Inflammatory macrophage (primary cell): ENCODE measurements at places on chromosomes 12 and 14.

GRCh38 chr12:52139579-52140062, 52.2 kb downstream of the KRT80 start:
- DNase-seq: no peak

GRCh38 chr14:84490081-84490480, 1039.9 kb upstream of the FLRT2 start:
- DNase-seq: no peak

GRCh38 chr12:19548834-19549233, 109.5 kb downstream of the AEBP2 start:
- DNase-seq: no peak

DNA sequence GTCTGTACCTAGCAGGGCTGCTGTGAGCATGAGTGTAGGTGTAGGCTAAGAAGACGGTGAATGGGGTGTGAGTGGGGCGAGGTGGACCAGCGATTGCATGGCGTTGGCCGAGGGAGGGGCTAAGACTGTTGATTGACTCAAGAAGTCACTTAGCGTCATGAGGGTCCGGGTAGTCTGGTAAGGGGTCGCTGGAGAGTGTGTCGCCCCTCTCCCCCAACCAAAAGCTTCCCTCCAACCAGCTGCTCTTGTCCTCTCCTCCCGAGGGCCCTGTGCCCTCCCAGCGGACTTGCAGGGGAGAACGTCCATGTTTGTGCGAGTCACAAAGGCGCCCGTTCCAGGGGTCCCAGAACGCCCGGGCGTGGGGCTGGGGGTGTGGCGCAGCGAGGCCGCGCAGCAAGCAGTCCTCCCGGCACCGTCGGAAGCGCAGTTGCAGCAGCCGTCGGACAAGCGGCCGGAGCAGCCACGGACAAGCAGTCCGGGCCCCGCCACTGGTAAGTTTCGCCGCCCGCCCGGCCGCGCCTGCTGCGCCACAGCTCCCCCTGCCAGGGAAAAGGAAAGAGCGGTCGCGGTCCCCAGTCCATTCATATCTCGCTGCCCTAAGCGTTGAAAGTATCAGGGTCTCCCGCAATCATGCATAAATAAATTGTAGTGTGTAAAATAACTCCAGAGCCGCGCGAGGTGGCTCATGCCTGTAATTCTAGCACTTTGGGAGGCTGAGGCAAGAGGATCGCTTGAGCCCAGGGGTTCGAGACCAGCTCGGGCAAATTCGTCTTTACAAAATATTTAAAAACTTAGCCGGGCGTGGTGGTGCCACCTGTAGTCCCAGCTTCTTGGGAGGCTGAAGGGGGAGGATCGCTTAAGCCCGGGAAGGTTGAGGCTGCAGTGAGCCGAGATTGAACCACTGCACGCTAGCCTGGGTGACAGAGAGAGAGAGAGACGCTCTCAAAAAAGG, at the start of gene CCDC63:
TSS of gene CCDC63 (plus strand) at position 373 of the 952 bp plus-strand sequence. CDS start 5,968 bp downstream, outside the sequence.
- DNase-seq: peak; percentile 64

DNA sequence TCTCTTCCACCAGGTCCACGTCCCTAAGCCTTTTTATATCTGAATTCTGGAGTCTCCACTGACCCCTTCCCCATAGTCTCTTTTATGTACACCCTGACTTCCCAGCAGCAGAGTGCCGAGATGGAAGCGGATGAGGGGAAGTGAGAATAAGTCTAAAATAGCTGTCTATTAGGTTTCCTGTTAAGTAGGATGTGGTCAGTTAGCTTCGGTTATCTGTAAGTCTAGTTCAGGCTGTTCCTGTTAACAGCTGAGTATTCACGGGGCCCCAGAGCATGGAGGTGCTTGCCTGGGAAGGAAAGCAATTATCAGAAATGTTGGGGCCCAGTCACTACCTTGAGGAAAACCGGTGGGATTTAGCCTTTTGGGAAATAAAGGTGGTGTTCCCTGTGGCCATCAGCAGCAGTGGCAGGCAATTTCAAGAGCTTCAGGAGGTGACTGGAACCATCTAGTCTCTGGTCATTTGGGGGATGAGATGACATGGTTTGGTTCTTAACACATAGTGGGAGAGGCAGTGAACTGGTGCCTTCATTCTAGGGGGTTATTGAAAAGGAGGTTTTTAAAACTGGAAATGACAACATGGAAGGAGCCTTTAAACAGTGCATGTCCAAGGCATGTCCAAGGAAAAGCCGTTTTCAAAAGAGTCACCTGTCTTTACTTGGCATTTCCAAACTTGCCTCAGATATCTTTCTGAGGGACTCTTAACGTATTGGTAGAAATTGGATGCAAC, 21.8 kb downstream of the CHST11 start:
- DNase-seq: peak; percentile 62

DNA sequence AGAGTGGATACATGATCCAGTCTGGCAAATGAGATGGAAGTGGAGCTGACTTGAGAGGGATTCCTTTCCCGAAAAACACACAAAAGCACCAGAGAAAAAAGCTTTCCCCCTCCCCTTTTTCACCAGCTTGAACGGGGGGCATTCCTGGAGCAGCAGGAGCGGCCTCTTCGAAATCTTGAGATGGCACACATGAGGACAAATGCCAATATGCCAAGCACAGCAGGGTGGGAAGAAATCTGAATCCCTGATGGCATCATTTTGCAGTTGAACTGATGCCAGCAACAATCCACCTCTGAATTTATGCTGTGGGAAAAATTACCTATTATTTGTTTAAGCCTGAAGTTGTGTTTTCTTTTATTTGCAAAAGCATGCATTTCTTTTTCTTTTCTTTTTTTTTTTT, 29.7 kb upstream of the BICD1 start:
- no peak for DNase-seq

- no peak for DNase-seq
Observed at GRCh38 chr12:122669397-122670070, 33.6 kb downstream of the HCAR2 start.

DNA sequence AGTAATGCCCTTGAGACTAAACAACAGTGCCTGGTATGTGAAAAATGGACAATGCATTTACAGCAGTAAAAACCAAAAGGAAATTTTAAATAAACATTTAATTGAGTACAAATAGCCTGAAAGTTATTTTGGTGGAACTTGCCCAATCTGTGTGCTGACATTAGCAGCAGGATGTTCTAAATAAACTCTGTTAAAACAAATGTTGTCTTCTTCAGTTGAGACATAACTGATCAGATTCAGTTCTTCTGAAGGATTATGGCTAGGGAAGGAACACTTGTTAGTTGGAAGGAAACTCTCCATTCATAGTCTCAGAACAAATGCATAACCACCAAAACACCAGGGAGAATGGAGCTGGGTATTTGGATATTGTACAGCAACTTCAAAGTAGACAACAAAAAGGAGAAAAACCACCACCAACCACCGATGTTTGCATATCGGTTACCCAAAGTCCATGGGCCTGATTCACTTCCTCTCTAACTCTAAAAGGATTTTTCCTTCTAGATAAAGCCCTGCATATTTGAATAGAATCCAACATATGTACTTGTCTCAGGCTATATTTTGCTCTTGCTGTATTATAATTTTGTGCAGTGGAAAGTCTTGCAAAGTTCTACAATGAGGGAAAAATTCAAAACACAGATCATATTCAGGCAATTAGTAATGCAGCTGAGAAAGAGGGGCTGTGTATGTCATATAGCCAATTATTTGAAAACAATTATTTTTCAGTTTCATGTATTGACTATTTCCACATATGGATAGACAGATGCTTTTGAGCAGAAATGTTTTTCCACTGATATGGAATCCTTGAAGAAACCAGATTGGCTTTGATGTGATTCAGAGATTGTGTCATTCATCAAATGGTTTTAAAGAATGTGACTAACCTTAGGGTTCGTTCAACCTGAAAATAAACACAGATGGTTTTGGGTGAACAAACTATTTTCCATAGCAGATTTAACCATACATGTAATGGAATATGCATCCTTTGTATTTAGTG, 152.2 kb upstream of the BMP4 start:
- DNase-seq: no peak

GRCh38 chr12:10673659-10674384, at the start of gene STYK1:
Gene STYK1, minus strand, starts transcription at chr12:10674052. Its CDS starts 39,434 bp downstream, at chr12:10634618.
- DNase-seq: peak; percentile 31

GRCh38 chr12:21987755-21988154, 46.5 kb upstream of the ABCC9 start:
- DNase-seq: no peak

DNA sequence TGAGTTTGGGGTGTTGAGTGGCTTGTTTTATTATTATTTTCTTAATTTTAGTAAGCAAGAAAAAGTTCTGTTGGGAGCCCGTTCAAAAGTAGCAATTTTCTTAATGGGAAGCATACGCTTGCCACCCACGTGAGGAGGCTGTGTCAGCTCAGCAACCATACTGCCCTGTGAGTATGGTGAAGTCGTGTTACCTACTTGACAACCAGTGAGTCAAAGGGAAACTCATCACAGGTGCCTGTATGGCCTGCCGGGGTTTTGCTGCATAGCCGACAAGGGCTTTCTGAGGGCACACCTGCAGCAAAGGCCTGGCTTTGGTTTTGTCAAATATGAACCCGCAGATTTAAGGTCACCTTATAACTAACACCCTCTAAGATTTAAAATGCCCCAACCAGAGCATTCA, 31.1 kb downstream of the PITPNM2 start:
- DNase-seq: no peak

- DNase-seq: peak; percentile 38
Observed at GRCh38 chr12:92431146-92431545, 271.6 kb upstream of the PLEKHG7 start.

- no peak for DNase-seq
Observed at GRCh38 chr12:47829584-47829983, 9.9 kb upstream of the HDAC7 start.

DNA sequence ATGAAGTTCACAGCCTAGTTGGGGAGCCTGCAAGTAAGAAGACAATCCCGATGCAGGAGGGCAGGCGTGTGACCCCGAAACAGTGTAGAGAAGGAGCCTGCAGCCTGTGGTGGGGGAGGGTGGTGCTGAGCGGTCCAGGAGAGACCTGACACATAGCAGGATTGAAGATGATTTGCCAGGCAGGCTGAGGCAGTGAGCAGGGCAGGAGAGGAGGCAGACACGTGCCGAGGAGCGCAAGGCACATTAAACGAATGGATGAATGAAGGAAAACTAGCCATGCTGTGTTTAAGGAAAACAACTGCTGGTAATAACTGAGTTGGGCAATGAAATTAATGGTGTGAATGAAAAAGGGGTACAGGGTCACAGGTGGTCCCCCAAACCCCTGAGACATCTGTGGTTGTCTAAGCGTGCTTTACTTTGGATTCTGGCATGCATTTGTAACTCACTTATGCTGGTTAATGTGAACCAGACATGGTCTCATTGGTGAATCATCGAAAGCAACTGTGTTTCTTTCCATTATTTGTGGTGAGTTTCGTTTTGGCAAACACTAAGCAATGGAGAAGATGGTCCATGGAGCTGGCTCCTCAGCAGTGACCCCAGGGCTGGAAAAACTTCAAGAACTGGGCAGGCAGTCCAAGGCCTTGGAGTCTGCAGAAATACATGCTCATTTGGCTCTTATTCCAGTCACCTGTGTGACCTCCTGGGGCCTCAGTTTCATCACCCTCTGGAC, 96.9 kb upstream of the EVL start:
- no peak for DNase-seq
